ENCODE measurements at places on chromosomes 7 and 10. TPM values are rescaled to one million over a fixed set of nuclear protein-coding genes. Genes with fewer than 3 reads are reported as not detected.

DNA sequence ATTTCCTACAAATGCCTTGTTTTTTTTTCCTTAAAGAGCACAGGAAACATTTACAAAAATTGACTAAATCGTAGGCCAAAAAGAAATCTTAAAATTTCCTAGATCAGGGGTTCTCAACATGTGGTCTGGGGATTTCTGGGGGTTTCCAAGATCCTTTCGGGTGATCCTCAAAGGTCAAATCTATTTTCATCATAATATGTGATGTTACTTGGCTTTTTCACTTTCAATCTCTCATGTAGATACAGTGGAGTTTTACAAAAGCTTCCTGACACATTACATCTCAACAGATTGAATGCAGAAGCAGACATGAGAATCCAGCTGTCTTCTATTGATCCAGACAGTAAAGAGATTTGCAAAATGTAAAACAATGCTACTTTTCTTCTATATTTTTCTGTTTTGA is 497.3 kb downstream of the INHBA start:
- no peak for DNase-seq
- H3K4me3 ChIP-seq = no peak overlapping the region
- H3K27me3 ChIP-seq = no peaks in the 10 kb centered on the region
- H3K27ac ChIP-seq = no peak overlapping the region
- no peaks in the 10 kb centered on the region for H3K4me1 ChIP-seq

CYP2C19 gene
- total RNA-seq = not detected

DNA sequence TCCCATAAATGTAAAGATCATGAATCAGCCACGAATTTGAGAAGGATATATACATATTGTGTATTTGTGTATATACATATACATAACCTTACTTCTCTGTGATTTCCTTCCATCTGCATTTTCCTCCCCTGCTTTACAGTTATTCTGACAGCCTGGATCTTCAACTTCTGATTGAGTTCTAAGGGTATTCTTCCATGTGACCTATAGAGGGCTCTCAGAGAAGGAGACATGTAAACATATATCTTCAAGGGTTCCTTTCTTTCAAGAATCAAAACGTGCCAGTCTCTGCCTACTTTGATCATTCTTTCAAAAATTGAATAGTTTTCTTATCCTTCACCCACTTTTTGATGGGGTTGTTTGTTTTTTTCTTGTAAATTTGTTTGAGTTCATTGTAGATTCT is 453.7 kb upstream of the POT1 start:
- no peaks in the 10 kb centered on the region for H3K4me1 ChIP-seq
- no peak overlapping the region for H3K27ac ChIP-seq
- no peak overlapping the region for H3K4me3 ChIP-seq
- no peaks in the 10 kb centered on the region for H3K36me3 ChIP-seq
- no peaks in the 10 kb centered on the region for H3K27me3 ChIP-seq

CLRN3 gene
- 0.24 TPM for total RNA-seq

KIF11 gene
- 0.35 TPM for total RNA-seq

LIPF gene
- not detected for total RNA-seq

- no peaks in the 10 kb centered on the region for H3K4me1 ChIP-seq
- H3K36me3 ChIP-seq = no peaks in the 10 kb centered on the region
- H3K27me3 ChIP-seq = no peaks in the 10 kb centered on the region
- no peak overlapping the region for H3K4me3 ChIP-seq
- no peak overlapping the region for H3K27ac ChIP-seq
Measured at GRCh38 chr10:105502058-105502457, 861.0 kb downstream of the SORCS3 start.

GRCh38 chr10:122014652-122015248 is 25.8 kb downstream of the TACC2 start:
- DNase-seq = no peak
- no peak overlapping the region for H3K27ac ChIP-seq
- no peak overlapping the region for H3K4me3 ChIP-seq
- no peaks in the 10 kb centered on the region for H3K4me1 ChIP-seq

- no peaks in the 10 kb centered on the region for H3K27me3 ChIP-seq
- no peak for DNase-seq
- H3K4me3 ChIP-seq = no peak overlapping the region
- no peaks in the 10 kb centered on the region for H3K4me1 ChIP-seq
- H3K36me3 ChIP-seq = no peaks in the 10 kb centered on the region
- no peak overlapping the region for H3K27ac ChIP-seq
Measured at GRCh38 chr10:78382772-78383171, 349.1 kb downstream of the RPS24 start.

- DNase-seq = no peak
- peak overlapping the region; percentile 49 for H3K27ac ChIP-seq
- peaks cover 36% of the 10 kb centered on the region for H3K4me1 ChIP-seq
- H3K36me3 ChIP-seq = no peaks in the 10 kb centered on the region
- no peaks in the 10 kb centered on the region for H3K27me3 ChIP-seq
Measured at GRCh38 chr7:158814637-158815036, 14.7 kb downstream of the ESYT2 start.

PAX4 gene
- total RNA-seq = not detected

DNA sequence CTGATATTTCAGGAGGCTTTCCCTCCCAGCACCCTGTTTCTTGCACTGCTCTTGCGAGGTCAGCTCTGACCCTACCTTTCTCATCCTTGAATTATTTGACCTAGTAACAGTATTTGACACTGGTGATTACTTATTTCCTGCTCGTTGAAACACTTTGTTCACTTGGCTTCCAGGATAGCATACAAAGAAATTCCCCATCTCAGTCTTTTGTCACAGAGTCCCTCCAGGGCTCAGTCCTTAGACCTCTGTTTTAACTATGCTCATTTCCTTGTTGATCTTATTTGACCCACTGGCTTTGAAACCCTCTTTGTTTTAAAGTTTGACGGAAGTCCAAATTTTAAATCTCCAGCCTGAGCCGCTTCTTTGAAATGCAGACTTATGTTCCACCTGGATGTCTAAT is 29.9 kb downstream of the BMPR1A start:
- H3K27me3 ChIP-seq = no peaks in the 10 kb centered on the region
- no peak overlapping the region for H3K4me3 ChIP-seq
- H3K27ac ChIP-seq = no peak overlapping the region
- peaks cover 13% of the 10 kb centered on the region for H3K4me1 ChIP-seq

DNA sequence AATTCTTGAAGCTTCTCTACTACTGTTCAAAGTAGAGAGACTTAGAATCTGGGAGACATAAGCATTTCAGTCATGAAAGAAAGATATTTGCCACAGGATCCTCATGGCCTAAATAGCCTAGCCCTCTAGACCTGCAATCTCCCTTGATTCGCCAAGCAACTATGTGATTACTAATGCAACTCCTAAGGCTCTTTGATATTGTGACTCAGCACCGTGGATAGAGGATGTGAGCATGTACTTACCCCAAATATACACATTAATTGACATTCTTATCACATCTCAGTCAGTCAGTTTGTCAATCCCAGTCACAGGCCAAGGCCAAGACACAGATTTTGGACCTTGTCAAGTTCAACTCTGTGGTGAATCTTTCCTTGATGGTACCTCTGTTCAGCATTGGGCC is 42.6 kb downstream of the GPR37 start:
- no peak overlapping the region for H3K27ac ChIP-seq
- no peaks in the 10 kb centered on the region for H3K27me3 ChIP-seq
- no peaks in the 10 kb centered on the region for H3K36me3 ChIP-seq
- DNase-seq = no peak
- H3K4me1 ChIP-seq = no peaks in the 10 kb centered on the region

GRCh38 chr10:97332591-97333350 is 1.8 kb downstream of the FRAT2 start:
- H3K27me3 ChIP-seq = no peaks in the 10 kb centered on the region
- H3K4me1 ChIP-seq = peaks cover 8% of the 10 kb centered on the region

GRCh38 chr7:18494406-18494805 is 1.1 kb upstream of the HDAC9 start:
- H3K4me1 ChIP-seq = no peaks in the 10 kb centered on the region
- no peak for DNase-seq
- no peaks in the 10 kb centered on the region for H3K27me3 ChIP-seq
- no peak overlapping the region for H3K27ac ChIP-seq
- H3K36me3 ChIP-seq = no peaks in the 10 kb centered on the region
- H3K4me3 ChIP-seq = no peak overlapping the region

DNA sequence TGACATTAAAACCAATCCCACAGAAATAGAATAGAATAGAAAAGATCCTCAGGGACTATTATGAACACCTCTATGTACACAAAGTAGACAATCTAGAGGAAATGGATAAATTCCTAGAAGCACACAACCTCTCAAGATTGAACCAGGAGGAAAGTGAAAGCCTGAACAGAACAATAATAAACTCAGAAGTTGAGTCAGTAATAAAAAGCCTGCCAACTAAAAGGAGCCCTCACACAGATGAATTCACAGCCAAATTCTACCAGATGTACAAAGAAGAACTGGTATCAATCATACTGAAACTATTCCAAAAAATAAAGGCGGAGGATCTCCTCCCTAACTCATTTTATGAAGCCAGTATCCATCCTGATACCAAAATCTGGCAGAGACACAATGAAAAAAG is 220.3 kb upstream of the HPS1 start:
- no peaks in the 10 kb centered on the region for H3K4me1 ChIP-seq
- no peak for DNase-seq
- H3K27me3 ChIP-seq = no peaks in the 10 kb centered on the region

DNA sequence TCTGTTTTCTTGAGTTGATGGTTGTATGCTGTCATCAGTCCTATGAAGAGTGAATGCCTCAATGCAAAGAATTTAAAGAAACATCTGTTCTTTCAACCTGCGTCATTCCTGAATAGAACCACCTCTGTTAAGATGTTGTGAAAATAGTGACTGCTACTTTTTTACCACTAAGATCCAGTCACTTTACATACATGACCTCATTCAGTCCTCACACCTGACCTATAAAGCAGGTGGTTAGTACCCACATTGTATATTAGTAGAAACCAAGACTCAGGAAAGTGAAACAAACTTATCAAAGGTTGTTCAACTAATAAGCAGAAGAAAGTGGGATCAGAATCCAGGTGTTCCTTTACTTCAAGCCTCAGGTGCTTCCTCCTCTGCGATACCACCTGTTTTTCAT is 64.8 kb downstream of the ITGB8 start:
- H3K4me1 ChIP-seq = no peaks in the 10 kb centered on the region
- H3K4me3 ChIP-seq = no peak overlapping the region
- H3K27me3 ChIP-seq = no peaks in the 10 kb centered on the region

- no peak overlapping the region for H3K4me3 ChIP-seq
- no peaks in the 10 kb centered on the region for H3K4me1 ChIP-seq
- no peaks in the 10 kb centered on the region for H3K27me3 ChIP-seq
- no peaks in the 10 kb centered on the region for H3K36me3 ChIP-seq
Measured at GRCh38 chr7:108244110-108244509, 113.9 kb upstream of the LAMB4 start.

- no peak overlapping the region for H3K4me3 ChIP-seq
- no peak for DNase-seq
- H3K27me3 ChIP-seq = no peaks in the 10 kb centered on the region
- no peaks in the 10 kb centered on the region for H3K36me3 ChIP-seq
Measured at GRCh38 chr7:52317921-52318320, 717.5 kb upstream of the POM121L12 start.

ACTR3C gene
- 6.0 TPM for total RNA-seq

DNA sequence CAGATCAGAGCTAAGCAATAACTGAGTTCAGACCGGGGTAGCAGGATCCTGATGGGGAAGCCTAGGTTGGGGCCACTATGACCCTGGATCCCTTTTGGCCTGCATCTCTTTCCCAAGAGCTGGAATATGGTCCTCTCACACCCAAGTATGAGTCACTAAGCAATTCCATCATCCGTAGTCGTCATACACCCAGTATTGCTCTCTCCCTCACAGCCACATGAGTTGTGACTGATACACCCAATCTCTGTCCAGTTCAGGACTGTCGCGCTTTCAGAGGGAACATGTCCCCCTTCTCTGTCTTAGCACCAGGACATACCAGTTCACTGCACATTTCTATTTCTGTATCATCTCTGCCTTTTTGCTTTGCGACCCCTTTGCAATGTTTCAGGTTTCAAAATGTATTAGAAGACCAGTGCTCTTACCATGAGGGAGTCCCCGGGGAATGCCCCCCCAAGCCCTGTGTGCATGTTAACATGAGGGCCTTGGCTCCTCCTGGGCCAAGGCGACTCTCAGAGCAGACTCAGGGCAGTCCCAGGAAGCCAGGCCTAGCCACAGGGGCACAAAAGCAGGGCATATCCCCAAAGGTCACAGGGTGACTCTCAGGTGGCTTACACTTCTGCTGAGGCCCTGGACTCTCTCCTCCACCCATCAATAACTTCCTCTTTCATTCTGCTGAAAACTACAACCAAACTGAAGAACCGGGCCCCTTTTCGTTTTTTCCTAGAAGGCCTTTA is 75.3 kb upstream of the SAMD8 start:
- no peak overlapping the region for H3K27ac ChIP-seq
- H3K4me3 ChIP-seq = no peak overlapping the region
- DNase-seq = peak; percentile 10
- H3K36me3 ChIP-seq = no peaks in the 10 kb centered on the region
- H3K4me1 ChIP-seq = peaks cover 2% of the 10 kb centered on the region
- no peaks in the 10 kb centered on the region for H3K27me3 ChIP-seq

DNA sequence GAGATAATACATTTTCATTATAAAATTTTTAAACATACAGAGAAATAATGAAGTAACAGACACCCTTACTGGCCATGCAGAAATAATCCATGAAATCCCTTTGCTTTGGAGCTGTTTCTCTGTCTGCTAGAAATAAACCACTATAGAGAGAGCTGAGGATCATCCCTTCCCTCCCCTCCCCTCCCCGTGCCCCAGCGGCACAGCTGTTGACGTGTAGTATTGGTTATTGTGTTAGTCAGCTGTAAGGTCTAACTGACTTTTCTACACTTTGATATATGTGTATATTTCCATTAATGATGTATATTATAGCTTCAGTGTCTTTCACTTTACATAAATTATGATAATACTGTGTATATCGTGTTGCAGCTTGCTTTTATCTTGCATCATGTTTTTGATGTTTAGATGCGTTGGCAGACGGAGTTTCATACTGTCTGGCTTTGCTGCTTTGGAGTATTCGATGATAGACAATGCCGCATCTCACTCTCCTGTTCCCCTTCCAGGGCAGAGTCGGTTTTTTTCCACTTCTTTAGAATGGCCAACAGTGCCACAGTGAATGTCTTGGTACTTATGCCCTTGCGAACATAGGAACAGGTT is 27.4 kb upstream of the GRID1 start:
- H3K27ac ChIP-seq = no peak overlapping the region
- H3K27me3 ChIP-seq = no peaks in the 10 kb centered on the region
- no peaks in the 10 kb centered on the region for H3K4me1 ChIP-seq

- H3K27ac ChIP-seq = no peak overlapping the region
- no peaks in the 10 kb centered on the region for H3K27me3 ChIP-seq
- no peak overlapping the region for H3K4me3 ChIP-seq
- no peaks in the 10 kb centered on the region for H3K36me3 ChIP-seq
- DNase-seq = no peak
Measured at GRCh38 chr10:124224331-124225028, 131.1 kb upstream of the CHST15 start.

CYP2C8 gene
- 0.62 TPM for total RNA-seq

All from ovary (tissue), 10 donors.